NCI-H1092 treated with DMSO at 0.1 percent for 48 hours (cell line): ENCODE measurements at places on chromosomes 2 and 18.

GRCh38 chr18:3982541-3982940, 472.6 kb downstream of the DLGAP1 start:
- no peak for DNase-seq

DNA sequence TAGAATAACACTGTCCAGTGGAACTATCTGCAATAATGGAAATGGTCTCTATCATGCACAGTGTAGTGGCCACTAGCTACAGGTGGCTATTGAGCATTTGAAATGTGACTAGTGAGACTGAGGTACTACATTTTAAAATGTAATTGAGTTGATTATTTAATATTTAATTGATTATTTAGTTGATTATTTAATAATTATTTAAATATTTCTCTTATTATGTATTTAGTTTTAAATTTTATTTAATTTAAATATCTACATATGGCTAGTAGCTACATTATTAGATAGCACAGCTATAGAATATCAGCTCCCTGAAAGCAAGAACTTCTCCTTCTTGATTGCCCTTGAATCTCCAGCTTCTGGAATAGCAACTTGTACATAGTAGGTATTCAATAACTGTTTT, 12.8 kb upstream of the ZNF521 start:
- DNase-seq = no peak

- no peak for DNase-seq
Observed at GRCh38 chr2:86672027-86672545, 48.0 kb upstream of the RMND5A start.

DNA sequence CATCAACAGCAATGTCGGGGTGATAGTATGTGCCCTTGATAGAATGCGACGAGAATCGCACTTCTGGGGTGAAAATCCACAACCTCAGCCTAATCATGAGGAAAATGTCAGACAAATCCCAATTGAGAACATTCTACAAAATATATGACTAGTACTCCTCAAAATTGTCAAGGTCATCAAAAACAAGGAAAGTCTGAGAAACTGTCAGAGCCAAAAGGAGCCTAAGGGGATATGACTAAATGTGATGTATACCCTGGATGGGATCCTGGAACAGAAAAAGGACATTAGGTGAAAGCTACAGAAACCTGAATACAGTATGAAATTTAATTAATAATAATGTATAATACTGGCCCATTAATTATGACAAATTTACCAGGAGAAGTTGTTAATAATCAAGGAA, 7.6 kb upstream of the CACNB4 start:
- no peak for DNase-seq

GRCh38 chr2:108613261-108614042, 79.2 kb downstream of the LIMS1 start:
- DNase-seq = no peak

GRCh38 chr2:160509016-160509415, 15.4 kb upstream of the RBMS1 start:
- no peak for DNase-seq

DNA sequence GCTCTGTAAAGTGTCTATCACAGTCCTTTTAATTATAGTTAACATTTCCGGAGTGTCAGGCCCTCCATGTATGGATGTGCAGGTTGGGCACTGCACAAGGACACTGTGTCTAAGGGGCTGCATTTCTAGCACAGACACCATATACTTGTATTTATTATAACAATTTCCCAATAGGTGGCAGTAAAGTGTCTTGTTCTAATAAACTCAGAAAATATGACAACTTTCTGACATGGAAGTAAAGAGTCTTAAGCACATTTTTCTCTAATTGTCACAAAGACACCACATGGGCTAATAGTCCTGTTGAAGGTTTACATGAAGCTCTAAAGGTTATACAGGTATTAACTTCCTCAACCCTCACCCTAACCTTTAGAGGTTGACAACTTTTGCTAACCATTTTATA, 156.6 kb downstream of the DYSF start:
- DNase-seq = no peak

DNA sequence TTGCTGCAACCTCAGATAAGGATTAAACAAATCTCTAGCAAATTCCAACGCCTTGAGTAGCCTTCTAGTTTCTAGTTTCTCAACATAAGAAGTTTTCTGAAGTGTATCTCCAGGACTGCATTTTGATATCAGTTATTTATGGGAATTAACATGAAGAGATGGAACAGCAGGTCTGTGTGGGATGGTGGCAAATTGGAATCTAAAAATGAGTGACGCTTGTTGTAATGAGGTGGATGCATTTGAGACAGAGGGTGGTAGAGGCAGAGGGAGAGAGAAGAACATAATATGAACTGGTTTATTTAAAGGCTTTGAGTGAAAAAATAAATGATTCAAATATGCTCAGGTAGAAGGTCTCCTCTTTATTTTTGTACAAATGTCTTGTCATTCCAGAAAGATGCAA, 446.8 kb upstream of the GCFC2 start:
- DNase-seq = no peak

DNA sequence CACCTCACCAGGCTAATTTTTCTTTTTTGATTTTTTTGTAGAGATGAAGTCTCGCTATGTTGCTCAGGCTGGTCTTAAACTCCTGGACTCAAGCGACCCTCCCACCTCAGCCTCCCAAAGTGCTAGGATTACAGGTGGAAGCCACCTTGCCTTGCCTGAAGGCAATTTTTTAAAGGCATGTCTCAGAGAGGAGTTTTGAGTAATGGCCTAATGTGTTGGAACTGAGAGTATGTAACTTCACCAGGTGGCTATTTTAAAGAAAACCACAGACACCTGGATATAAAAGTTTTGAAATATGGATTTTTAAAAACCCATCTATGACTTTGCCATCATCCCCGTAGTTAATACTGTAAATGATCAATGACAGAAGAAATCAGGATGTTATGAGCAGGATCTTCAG, 119.8 kb upstream of the ATP8B1 start:
- DNase-seq = no peak

- no peak for DNase-seq
Observed at GRCh38 chr2:67631483-67631882, 234.3 kb downstream of the ETAA1 start.

DNA sequence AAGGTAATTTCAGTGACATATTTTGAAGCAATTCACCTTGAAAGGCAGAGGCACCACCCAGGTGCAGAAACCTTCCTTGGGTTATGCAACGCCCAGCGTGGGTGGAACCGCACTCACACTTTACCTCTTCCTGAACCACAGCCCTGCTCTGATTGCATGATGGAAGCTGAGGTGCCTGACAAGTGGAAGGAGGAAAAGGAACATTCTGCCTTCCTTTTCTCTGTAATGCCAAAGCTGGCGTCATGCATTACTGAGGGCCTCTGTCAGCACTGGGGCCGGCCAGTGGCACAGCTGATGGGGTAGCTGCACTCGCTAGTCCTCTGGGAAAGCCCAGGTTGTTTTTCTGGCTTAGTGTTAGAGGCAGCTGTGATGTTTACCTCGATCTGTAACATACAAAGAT, 266.5 kb downstream of the NEDD4L start:
- DNase-seq = no peak

- no peak for DNase-seq
Observed at GRCh38 chr2:239026711-239027361, 179.0 kb downstream of the TWIST2 start.

DNA sequence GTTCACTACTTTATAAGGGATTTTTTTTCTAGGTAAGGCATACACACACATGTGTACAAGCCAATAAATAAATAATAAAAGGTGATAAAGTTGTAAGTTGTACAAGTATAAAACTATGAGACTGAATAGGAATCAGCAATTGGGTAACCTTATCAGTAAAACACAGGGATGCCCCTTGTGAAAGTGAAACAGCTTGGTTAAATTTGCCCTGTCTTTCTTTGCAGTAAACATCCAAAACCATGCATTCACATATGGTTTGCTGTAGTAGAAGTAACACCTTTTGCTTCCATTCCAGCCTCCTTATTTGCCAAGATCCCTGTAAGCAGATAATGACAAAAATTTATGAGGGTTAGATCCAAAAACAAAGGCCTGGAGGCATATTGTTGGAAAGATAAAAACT, 44.3 kb upstream of the NEUROD1 start:
- DNase-seq = no peak

GRCh38 chr18:6776188-6776587, 46.7 kb downstream of the ARHGAP28 start:
- DNase-seq = no peak

GRCh38 chr2:156908825-156909224, 348.7 kb upstream of the GALNT5 start:
- no peak for DNase-seq

DNA sequence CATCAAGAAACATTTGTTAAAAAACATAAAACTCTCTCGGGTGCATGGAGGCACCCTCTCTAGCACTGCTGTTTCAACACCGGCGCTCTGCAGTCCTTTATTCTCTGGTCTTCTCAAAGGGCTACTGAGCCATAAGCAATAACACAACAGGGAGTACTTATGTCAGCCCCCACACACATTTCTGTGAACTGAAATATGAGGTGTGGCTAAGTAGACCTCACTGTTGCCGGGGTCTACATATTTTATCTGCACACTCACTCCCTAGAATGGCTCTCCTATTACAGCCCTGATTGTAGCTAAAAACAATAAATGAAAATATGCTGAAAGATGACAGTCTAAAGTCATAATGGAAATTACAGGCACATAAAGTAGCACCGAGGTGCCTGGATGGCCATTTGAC, 235.1 kb downstream of the GRB14 start:
- DNase-seq = no peak

DNA sequence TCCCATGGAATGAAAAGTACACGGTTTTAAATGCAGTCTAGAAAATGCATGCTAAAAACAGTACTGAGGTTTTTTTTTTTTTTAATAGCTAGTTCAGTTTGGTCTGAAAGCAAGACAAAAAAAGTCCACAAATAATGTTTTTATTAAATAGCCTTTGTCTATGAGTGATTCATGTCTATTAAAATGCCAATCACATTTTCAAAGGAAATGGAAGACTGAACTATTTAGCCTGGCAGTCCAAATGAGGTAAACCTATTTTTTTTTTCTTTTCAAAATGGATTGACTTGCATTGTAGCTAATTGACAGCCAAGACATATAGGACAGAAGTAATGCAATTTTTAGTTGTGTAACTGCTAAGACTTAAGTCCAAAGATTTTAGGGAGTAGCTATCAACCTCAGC, 90.3 kb downstream of the LRP1B start:
- no peak for DNase-seq

DNA sequence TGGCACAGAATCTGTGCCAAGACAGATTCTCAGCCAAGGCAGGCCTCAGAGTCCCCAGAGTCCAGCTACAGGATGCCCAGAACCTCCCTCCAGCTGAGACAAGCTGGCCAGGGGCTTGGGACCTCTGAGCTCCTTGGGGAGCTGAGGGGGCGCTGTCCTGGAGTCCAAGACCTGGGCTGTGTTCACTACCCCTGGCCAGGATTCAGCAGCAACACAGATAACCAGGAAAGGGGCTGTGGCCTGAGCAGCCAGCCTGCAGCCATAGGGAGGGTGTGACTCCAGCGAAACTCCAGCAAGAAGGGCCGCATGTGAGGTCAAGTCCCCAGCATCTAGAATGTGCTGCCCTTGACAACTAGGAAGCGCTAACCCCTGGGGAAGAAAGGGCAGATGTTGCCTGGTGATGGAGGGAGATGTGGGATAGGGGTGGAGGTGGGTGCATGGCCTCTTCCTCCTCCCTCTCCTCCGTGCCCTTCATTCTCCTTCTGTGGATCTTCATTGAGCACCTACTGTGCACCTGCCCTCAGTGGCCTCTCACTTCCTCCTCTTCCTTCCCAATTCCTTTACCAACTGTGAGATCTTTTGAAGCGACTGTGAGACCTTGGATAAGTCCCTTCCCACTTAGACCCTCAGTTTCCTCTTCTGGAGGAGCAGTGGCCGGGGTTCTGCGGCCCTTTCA, 7.7 kb upstream of the ARID5A start:
- DNase-seq = no peak

DNA sequence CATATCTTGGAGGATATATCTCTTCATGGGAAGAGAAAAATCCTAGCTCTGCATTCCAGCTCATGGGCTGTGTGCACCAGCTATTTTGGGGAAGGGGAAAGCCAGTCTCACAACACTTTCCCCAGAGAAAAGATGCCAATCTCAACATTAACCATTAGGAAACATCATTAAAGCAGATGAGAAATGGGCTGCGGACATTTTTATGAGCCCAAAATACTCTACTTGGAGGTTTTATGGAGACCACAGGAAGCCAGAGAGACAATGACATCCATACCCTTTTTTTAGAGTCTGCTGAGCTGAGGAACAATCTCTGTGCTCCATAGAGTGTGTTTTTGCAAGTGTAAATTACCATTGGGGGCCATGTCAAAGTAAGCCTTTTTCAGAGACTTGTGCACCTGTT, 213.7 kb downstream of the TRIB2 start:
- DNase-seq = no peak

DNA sequence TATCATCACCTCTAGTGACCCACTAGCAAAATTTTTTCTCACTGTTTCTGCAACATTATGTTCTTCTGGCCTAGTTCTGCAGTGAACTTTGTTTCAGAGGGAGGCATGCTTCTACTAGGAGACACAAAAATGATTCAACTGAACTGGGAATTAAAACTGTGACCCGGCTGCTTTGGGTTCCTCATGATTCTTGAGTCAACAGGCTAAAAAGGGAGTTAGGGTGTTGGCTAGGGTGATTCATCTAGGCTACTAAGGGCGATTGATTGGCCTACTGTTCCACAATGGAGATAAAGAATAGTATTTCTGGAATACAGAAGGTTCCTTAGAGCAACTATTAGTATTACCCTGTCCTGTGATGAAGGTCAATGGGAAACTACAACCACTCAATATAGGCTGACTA, 179.5 kb downstream of the PPP1R1C start:
- DNase-seq = no peak

- no peak for DNase-seq
Observed at GRCh38 chr2:18483896-18484295, 76.6 kb downstream of the RDH14 start.

GRCh38 chr2:187294043-187294442, 154.0 kb downstream of the CALCRL start:
- no peak for DNase-seq

GRCh38 chr2:134758633-134759032, 39.8 kb upstream of the TMEM163 start:
- no peak for DNase-seq

DNA sequence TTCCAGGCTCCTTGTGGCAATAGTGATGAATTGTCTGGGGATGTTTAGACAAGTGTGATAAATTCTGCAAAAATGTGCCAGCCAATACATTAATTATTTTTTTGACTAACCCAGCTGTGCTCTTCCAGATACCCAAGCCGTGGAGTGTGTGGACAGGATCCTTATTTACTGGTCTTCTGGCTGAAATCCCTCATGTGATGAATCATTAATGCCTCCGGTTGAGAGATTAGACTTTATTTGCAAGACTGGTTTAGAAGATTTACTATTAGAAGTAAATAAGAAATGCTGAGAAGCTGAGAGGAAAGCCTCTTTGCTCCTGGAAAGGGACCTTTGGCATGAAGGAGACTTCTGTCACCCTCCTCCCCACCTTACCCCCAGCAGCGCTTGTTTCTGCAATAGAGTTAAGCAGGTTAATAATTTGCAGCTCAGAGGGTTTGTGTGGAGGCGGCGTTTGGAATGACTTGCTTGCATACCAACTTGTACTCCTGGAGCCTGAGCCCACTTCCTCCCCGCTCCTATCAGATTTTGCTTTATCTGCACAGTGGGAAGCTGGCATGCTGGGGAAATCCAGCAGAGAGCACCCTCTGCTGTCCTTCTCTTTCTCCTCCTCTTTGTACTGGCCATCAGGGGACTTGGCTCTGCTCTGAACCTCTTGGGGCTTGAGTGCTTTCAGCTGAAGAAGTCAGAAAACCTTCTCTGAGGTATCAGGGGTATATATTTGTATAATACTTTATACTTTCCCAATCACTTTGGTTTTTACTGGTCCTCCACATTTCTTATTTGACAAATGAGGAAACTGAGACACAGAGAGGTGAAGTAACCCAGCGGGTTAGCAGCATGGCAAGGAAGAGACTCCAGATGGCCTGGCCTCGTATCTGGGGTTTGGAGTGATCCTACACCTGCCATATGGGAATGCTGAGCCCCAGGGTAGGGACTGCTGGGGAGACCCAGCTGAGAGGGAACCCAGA, 16.3 kb downstream of the SLC3A1 start:
- DNase-seq = peak; percentile 78
